Fibroblast of skin of left quadriceps (primary cell): ENCODE measurements at places on chromosomes 4 and X.

DNA sequence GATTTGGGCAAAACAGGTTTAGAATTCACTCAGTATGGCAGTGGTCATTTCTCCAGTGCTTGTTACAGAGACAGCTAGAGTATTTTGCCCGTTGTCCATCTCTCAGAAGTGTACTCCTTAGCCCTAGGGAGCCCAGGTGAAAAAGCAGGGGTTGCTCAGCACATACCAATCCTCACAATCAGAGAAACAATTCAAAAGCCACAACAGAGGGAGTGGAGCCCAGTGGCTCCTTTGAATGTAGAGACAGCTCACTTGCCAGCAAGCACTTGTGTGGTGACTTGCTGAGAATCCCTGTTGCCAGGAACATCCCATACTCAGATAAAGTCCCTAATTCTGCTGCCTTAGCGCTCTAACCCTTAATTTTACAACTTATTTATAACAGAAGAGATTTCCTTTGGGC lies 1488.3 kb downstream of the RPA4 start:
- no peak for DNase-seq

DNA sequence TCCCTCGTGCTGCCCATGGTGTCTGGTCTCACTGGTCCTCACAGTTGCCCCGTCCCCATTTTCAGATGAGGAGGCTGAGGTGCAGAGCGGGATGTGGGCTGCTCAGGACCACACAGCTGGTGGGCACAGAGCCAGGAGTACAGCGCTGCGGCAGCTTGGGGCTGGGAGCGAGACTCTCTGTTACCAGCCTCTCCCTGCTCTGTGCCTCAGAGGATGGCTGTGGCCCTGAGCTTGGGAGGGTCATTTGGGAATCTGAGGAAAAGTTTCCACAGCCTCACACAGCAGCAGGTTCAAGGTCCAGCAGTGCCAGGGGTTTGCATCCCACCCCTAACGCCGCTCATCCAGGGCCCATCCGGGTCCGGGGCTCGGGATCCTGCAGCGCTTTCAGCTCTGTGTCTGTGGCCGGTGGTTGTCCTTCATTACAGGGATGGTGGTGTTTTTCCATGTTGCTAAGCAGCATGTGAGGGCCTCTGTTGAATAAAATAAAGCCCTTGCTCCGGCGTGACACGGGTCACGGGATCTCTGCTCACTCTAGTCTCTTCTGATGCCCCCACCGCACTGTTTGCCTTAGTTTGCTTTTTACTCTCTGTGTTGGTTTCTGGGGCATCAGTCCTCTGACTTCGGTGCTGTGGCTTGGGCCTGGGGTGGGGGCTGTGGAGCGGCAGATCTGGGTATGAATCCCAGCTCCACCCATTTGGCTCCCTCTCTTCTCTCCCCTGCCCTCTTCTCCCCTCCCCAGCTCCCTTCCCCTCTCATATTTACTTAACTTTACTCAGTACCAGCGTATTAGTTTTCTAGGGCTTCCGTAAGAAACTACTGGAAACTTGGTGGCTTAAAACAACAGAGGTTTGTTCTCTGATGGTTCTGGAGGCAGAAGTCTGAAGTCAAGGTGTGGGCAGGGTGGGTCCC lies 6.5 kb downstream of the WFS1 start:
- DNase-seq: no peak

DNA sequence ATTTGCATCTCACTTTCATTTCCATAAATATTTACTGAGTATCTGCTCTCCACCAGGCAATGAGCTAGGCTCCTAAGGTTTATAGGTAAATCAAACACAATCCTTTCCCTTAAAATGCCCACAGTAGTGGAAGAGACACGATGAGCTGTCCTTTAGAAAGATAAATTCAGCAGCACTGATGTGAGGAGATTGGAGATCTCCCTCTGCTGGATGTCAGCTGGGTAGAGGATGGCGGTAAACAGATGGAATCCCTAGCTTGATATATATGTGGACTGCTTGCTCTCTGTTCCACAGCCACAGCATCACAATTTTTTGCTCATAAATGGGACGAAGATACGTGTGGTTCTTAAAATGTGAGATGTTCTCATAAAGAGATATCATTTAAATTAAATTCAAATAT lies 216.4 kb upstream of the RASGEF1B start:
- no peak for DNase-seq

- DNase-seq: no peak
Measured at GRCh38 chrX:42807393-42807792, 29.4 kb upstream of the PPP1R2C start.
